ENCODE measurements at places on chromosomes 2 and 18. TPM values are rescaled to one million over a fixed set of nuclear protein-coding genes. Genes with fewer than 3 reads are reported as not detected.

DNA sequence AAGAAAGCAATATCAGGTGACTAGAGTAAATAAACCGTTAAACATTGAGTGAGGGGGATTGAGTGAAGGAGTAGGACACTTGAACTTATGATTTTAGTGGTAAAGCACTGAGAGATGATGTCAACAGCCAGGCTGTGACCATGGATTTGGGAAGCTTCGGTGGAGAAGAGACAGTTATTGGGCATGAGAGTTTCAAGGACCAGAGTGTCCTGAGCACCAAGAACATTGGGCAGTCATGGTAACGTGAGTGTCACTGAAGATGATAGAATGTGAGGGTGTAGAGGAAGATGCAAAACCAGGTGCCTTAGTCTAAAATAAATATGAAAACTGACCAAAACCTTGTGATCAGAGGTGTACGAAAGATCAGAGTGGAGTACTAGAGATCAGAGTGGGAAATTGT is 248.1 kb downstream of the ASXL3 start:
- no peak for DNase-seq

GRCh38 chr2:25938345-25938744 is 44.0 kb downstream of the KIF3C start:
- DNase-seq: no peak

DNA sequence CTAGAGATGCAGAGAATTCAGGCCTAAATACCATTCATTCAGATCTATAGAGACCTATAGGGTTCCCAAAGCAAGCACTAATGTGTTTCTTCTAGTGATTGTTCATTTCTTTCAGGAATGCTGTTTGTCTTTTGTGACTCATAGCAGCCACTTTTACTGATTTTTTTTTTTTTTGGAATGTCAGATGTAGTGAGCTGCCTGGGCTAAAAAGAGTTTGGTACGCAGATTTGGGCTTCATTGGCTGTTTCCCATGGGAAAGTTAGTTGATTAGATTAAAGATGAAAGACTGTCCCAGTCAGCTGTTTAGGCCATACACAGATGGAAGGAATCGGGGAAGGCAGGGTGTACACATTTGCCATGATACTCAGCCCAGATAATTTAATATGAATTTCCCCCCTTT is 87.6 kb downstream of the CDC42EP3 start:
- DNase-seq: no peak

GRCh38 chr2:128423788-128424165 is 105.1 kb upstream of the HS6ST1 start:
- DNase-seq: no peak

DNA sequence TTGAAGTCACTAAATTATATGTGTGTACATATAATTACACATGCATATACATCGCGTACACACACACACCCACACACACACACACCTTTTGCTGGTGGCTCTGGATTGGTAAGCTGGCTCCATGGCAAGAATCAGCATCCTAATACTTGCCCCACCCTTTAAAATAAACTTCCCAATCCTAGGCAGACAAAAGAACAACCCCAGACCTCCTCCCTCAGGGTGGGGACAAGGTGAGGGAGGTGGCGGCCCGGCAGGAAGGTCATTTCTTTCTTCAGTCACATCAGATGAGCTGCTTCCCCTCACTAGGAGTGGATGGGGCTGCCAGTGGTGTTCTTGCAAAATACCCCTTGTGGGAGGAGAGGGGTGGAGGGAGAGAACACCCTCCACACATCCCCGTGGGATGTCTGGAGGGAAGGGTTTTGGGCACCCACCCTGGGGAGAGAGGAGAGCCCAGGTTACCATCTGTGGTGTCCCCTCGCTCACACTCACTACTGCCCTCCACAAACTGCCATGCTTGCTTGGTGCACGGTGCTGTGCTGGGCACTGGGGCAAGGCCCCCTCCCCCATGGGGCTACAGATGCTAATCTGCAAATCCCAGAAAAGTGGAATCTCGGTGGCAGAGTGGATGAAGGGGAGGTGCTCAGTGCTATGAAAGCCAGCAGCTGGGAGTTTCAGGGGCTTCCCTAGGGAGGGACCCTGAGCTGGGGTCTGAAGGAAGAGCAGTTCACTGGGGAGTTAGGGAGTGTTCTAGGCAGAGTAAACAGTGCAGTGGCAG is 64.0 kb downstream of the ODC1 start:
- DNase-seq: no peak

GRCh38 chr2:200021449-200022114 is 66.2 kb downstream of the MAIP1 start:
- DNase-seq: no peak

- DNase-seq: no peak
Measured at GRCh38 chr18:60984510-60984909, 348.7 kb upstream of the CDH20 start.

GRCh38 chr2:189285349-189285748 is 105.8 kb upstream of the COL5A2 start:
- no peak for DNase-seq

GRCh38 chr18:4144201-4144600 is 310.9 kb downstream of the DLGAP1 start:
- no peak for DNase-seq

GRCh38 chr2:196516564-196516963 is 123.0 kb upstream of the CCDC150 start:
- DNase-seq: no peak

DNA sequence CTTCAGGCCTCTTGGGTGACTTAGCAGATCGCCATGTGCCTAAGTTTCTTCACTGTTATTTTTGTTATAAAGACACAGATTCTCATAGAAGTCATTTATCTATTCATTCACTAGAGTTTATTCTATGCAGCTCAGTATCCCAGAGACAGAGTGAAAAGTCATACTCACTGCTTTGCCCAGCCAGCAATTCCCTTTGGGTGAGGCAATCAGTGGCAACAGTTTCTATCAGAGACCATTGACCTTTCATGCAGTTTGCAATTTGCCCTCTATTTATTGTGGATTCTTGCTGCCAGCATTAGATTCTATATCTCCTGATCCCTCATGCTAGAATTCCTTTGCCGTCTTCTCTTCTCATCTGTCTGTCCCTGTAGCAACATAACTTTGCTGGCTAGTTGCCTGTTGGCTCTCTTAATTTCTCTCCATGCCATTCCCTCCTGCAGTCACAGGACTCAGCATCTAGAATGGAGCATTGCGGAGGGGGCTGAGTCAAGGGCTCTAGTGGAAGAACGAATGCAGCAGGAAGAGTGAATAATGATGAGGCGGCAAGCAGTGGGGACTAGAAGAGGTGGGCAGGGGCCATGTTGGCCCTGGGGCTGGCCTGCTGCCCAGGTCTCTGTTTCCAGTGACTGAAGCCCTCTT is 12.2 kb downstream of the SLC9A4 start:
- DNase-seq: no peak

- DNase-seq: no peak
Measured at GRCh38 chr2:172613615-172614231, 57.8 kb downstream of the PDK1 start.

DNA sequence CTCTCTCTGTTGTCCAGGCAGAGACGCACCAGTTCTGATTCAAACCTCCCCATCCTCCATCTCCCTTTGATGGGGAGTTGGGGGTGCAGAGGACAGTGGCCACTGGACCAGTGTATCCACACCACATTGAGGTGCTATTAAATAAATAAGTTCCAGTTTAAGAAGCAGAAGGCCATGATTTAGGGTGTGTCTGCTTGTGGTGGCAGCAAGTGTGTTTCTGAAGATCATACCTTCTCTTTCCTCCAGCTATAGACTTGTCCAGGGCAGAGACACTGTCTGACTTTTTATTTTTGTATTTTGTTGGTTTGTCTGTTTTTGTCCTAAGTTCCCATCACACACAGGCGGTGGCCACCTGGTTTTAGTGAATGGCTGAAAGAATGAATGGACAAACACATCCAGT is 16.5 kb upstream of the INO80C start:
- DNase-seq: no peak

DNA sequence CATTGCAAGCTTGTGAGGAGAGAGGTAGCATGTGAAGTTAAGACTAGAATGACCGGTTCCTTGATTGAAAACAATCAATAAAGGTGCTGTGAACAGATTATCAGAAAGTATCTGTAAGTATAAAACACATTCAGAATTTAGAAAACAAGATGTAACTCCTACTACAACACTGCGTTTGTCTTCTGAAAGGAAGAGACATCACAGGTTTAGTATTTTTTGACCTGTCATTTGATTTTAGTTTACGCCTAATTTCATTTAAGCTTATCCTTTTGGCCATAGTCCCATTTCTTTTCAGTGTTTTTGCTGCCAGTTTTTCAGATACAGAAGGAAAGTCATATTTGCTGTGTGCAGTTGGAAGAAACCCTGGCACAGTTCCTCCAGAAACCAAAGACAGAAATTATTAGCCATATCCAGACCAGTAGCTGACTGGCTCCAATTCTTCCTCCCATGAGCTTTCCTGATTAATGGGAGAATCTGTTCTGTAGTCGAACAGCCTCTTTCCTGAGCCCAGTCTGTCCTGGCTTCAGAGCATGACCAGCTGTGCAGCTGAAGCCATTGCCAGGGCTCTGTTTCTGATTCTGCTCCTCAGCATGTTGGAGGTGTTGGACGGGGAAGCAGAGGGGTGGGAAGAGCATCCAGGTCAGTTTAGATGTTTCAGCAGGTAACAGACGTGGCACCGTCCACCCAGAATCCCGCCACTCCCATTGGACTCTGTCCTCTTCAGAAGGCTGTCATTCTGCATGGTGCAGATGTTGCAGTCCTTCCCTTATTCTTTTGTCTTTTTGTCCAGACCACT is 61.0 kb downstream of the CRIM1 start:
- DNase-seq: no peak

DNA sequence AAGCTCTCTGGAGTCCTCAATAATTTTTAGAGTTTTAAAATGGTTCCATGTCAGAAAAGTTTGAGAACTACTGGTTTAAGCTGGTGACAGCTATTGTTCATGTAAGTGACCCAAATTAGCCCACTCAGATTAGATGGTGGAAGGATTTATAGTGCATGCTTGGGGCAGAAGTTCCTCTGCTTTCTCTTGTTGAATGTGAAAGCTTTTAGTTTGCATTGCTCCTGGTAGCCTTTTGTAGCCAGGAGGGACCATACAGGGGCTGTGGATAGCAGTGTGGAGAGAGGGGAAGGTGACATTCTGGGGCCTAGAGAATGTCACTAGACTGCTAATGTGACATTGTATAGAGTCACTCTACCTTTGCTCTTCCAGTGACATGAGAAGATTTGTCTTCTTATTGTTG is 40.3 kb upstream of the IGFBP5 start:
- DNase-seq: no peak

- DNase-seq: no peak
Measured at GRCh38 chr2:13260402-13260801, 543.7 kb downstream of the TRIB2 start.

DNA sequence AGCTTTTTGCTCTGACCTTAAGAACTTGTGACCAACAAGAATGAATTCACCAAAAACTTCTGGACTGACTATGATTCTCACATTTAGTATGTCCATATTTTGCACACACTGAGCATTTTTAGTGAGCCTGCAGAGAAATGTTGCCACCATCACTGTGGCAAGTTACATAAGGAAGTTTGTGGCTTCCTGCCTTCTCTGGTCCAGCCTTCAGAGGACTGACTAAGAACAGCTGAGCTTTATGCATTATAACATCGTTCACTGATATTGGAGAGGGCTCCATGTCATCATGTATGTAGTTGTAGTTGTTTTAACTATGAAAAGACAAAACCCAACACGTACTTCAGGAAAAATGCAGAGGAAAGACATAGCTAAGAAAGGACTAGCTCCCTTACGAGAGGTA is 218.0 kb upstream of the CRIM1 start:
- no peak for DNase-seq

DNA sequence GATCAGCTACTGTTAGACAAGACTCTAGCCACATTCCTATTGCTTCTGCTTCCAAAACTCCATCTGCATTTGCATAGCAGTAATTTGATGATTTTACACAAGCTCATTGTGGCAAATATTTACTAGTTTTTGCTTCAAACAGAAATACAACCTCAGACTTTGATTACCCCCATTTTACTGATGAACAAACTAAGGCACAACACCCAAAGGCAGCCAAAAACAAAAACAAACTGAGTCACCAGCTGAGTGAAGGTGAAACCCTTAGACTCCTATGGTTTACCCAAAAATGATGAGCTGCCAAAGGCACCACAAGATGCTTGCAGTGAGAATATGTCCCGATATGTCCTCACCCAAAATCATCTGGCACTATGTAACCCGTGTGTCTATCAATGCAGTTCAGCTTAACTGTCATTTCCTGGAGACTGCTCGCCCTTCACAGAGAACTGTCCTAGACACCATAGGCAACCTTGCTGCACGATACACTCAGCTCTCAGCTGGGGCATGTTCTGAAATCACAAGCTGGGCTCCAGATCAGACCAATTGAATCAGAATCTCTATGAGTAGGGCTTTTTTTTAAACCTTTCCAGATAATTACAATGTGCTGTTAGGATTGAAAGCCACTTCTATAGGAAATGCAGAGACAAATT is 4.1 kb upstream of the EVA1A start:
- no peak for DNase-seq

- no peak for DNase-seq
Measured at GRCh38 chr2:40282428-40282827, 169.5 kb downstream of the SLC8A1 start.

GRCh38 chr18:59264121-59264571 is 9.1 kb downstream of the RAX start:
- DNase-seq: no peak

- DNase-seq: no peak
Measured at GRCh38 chr18:12376034-12376753, 833 bp downstream of the AFG3L2 start.

- DNase-seq: no peak
Measured at GRCh38 chr2:110978756-110979470, 141.8 kb upstream of the BCL2L11 start.

DNA sequence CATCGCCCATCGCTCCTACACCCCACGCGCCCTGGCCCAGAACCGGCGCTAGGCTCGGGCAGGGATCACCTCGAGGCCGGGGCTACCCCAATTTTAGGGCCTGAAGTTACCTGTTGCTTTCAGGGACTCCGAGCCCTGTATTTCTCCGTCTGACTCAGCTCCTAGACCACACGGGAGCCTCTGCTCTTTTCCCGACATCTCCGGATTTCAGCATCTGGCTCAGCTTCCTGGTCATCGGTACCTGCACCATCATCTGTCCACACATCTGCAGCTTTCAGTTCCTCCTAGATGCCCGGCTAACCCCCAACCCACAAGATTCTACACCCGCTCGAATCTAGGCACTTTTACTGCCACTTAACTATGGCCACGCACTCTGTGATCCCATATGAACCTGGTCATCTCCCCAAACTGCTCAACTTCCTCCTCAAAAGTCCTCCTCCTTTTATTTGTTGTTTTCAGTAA is 12.1 kb upstream of the HMSD start:
- DNase-seq: no peak

Gene MYO1B
- 0.76 TPM for polyA plus RNA-seq

Gene USP40
- 6.2 TPM for polyA plus RNA-seq

Gene MAPRE3
- 1.4 TPM for polyA plus RNA-seq

Gene DPYSL5
- polyA plus RNA-seq: not detected

Gene C2orf76
- polyA plus RNA-seq: 37.5 TPM

Gene PLCD4
- 0.13 TPM for polyA plus RNA-seq

Gene SCYGR2
- polyA plus RNA-seq: not detected

Gene PREB
- 40.6 TPM for polyA plus RNA-seq

Gene ALPG
- polyA plus RNA-seq: not detected

Gene ACAA2
- polyA plus RNA-seq: 74.3 TPM

Gene RRM2
- polyA plus RNA-seq: 0.58 TPM

Gene LOXHD1
- not detected for polyA plus RNA-seq

Gene CFAP65
- polyA plus RNA-seq: not detected

Gene RMDN2
- polyA plus RNA-seq: 6.4 TPM
